SW480 (cell line): ENCODE measurements at places on chromosomes 4 and X.

- DNase-seq: no peak
Observed at GRCh38 chrX:13478740-13479451, 90.5 kb upstream of the EGFL6 start.

DNA sequence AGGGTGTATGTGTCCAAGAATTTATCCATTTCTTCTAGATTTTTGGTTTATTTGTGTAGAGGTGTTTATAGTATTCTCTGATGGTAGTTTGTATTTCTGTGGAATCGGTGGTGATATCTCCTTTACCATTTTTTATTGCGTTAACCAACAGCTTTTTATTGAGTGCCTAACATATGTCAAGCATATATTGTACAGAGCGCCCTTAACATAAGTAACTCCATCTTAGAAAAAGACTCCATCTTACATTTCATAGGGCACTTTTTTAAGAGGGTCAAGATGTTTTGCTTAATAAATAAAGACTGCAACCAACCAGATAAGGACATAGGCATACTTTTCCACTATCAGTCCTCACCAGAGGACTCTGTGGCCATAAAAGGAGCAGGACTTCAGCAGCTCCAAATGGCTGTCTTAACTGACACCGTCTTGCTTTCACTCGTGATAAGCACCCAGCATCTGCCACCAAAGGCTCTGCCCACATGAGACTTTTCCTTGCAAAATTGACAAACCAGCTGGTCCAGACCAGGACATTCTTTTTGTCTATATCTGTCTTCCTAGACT, 75.0 kb downstream of the HS6ST2 start:
- DNase-seq: no peak

DNA sequence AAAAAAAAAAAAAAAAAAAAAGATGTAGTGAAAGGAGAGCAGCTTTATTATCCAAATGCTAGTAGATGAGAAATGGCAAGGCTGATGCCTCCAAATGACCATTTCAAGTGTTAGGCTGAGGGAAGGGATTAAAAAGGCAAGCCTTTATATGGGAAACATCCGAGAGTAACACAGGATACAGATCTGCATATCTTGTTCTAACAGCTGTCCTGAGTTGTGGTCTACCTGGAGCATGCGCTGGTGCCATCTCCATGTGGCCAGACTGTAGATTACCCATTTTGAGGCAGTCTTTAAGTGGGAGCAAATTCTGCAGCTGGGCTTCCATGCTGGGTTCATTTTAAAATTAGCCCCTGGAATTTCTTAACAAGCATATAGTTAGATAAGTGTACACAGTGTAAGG, 26.0 kb upstream of the ELF2 start:
- no peak for DNase-seq

DNA sequence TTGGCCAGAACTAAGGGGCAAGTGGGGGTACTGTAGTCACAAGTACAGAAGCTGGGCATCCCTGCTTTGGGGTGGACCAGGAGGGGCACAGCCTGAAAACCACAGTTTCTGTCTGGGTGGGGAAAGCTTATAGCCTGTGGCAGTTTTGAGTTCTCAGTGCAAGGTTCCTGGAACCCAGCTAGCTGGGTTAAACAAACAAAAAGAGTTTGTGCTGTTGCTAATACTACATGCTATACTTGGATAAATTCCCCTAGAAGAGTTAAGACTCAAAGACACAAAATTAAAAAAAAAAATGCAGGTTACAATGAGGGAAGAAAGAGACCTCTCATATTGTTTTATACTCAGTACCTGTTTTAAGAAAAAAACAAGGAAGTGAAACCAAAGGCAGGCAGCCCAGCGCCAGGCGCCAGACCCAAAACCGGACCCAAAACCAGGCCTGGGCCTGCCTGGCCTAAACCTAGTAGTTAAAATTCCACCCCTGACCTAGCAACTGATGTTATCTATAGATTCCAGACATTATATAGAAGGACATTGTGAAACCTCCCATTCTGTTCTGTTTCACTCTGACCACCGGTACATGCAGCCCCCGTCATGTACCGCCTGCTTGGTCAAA, 50.8 kb downstream of the SLC2A9 start:
- no peak for DNase-seq

DNA sequence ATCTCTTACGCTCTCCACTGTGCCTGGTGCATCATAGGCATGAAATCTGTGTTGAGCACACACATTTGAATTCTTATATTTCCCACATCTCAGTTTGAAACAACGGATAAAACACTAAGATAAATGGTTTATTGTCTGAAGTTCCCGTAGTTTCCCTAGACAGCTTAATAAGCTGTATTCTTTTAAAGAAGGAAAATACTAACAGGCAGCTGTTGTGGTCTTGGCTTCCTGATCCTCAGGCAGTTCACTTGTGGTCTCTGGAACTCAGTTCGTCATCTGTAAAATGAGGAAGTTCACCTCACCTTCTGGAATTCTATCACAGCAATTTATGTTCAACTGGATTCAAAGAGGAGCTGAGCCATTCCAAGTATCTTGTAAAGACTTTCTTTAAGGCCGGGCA, 1805.6 kb upstream of the TENM3 start:
- DNase-seq: no peak

DNA sequence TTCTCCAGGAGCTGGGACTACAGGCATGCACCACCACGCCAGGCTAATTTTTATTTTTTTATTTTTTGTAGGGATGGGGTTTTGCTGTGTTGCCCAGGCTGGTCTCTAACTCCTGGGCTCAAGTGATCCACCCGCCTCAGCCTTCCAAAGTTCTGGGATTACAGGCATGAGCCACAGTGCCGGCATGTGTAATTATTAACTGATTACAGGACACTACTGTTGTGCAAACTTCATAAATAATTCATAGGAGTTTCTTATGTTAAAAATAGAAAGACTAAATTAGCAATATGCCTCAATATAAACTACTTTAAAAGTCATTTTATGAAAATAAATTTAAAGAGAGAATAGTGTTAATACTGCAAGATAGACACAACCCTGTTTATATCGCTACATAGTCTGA, 221.9 kb downstream of the SNCA start:
- DNase-seq: no peak

GRCh38 chr4:7632971-7633370, 198.2 kb upstream of the PSAPL1 start:
- DNase-seq: no peak

GRCh38 chr4:110669663-110670062, 46.8 kb upstream of the PITX2 start:
- no peak for DNase-seq

- DNase-seq: no peak
Observed at GRCh38 chr4:148514041-148514440, 71.8 kb upstream of the NR3C2 start.

GRCh38 chr4:143384381-143384994, 47.8 kb downstream of the GAB1 start:
- DNase-seq: no peak

- no peak for DNase-seq
Observed at GRCh38 chrX:153353416-153353815, 19.5 kb downstream of the ZNF275 start.

- DNase-seq: peak; percentile 21
Observed at GRCh38 chr4:2416564-2417225, 1.8 kb downstream of the ZFYVE28 start.

GRCh38 chrX:9414416-9414815, 50.4 kb upstream of the TBL1X start:
- no peak for DNase-seq

GRCh38 chr4:24219209-24219608, 329.4 kb upstream of the PPARGC1A start:
- DNase-seq: no peak
